Lung (tissue), 17 donors: ENCODE measurements at places on chromosomes 2 and 18. TPM values are rescaled to one million over a fixed set of nuclear protein-coding genes. Genes with fewer than 3 reads are reported as not detected.
A peak's percentile ranks its signal among the peaks of the same experiment; 100 is the strongest.

- DNase-seq: no peak
These were observed 117.6 kb downstream of the PMAIP1 start for GRCh38 chr18:60017371-60017770.

- no peak for DNase-seq
These were observed 7.6 kb downstream of the ITM2C start for GRCh38 chr2:230872151-230872967.

- DNase-seq: no peak
These were observed 141.1 kb downstream of the IRS1 start for GRCh38 chr2:226658555-226658954.

The ZNF512 gene
- total RNA-seq: 64.9 TPM

The MTERF4 gene
- 24.7 TPM for total RNA-seq

The SLC11A1 gene
- 57.6 TPM for total RNA-seq

- no peak for DNase-seq
These were observed 64.0 kb downstream of the CTIF start for GRCh38 chr18:48602759-48603390.

DNA sequence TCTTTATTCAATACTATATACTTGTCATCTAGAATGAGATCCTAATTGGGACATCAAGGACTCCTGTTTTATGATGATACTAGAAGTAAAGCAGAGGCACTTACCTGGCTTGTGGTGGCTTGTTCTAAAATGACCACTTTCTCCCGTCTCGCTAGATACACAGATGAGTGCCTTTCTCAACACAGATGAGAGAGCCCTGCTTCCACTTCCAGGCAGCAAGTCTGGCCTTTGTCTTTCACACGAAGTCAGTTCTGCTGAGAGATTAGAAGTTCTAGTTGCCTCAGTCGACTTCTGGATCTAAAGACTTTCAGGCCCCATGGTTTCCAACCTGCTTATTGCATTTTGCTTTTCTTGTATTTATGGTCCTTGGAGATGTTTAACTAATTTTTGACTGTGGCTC is 70.3 kb downstream of the PPP1R1C start:
- no peak for DNase-seq

The TMEM247 gene
- total RNA-seq: not detected

- no peak for DNase-seq
These were observed 40.0 kb downstream of the SIGLEC15 start for GRCh38 chr18:45865466-45865865.

- DNase-seq: peak; percentile 24
These were observed 73.0 kb downstream of the COMMD1 start for GRCh38 chr2:61978522-61978921.

The FRZB gene
- total RNA-seq: 2.0 TPM

DNA sequence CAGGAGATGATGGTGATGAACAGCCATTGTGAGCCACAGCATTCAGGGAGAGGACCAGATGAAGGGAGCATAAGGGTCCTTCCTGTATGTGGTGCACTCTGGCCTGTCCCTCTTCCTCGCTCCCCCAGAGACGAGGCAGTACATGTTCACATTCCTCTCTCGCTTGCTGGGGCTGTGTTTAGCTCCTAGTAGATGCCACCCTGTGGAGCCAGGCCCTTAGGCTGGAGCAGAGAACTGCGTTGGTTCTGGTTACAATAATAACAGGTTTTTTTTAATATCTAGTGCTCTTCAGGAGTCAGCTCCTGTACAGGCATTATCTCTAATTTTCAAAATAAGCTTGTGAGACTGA is 171.1 kb upstream of the MYT1L start:
- no peak for DNase-seq

DNA sequence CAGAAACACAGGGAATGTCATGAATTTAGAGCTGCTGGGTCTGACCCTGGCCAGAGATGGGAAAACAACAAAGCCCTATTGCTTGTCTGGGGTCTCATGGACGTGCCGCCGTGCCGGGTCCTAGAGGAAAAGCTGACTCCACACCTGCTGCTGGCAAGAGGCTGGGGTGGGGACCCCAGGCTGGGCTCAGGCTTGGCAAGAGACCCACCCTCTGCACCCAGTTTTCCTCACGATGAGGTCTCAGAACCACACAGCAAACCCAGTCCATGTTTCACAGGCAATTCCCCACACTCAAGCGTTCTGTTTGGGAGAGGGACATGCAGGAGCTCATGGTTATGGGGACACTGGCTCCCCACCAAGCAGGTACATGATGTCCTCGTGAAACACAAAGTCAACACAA is 367.3 kb upstream of the SALL3 start:
- DNase-seq: no peak

DNA sequence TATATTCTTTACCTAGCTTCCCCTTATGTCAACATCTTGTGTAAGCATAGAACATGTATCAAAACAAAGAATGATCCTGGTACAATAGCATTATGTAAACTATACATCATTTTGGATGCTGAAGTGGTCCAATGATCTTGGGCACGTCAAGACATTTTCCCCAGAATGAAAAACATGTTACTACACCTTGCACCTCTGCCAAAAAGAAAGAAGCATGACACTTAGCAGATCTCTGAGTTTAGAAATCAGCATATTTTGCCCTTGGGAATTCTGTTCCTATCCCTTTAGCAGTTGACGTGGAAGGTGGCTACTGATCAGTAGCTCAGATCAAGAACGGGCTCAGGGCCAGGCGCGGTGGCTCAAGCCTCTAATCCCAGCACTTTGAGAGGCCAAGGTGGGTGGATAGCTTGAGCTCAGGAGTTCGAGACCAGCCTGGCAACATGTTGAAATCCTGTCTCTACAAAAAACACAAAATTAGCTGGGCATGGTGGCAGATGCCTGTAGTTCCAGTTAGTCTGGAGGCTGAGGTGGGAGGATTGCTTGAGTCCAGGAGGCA is 1.7 kb upstream of the LCLAT1 start:
- no peak for DNase-seq

DNA sequence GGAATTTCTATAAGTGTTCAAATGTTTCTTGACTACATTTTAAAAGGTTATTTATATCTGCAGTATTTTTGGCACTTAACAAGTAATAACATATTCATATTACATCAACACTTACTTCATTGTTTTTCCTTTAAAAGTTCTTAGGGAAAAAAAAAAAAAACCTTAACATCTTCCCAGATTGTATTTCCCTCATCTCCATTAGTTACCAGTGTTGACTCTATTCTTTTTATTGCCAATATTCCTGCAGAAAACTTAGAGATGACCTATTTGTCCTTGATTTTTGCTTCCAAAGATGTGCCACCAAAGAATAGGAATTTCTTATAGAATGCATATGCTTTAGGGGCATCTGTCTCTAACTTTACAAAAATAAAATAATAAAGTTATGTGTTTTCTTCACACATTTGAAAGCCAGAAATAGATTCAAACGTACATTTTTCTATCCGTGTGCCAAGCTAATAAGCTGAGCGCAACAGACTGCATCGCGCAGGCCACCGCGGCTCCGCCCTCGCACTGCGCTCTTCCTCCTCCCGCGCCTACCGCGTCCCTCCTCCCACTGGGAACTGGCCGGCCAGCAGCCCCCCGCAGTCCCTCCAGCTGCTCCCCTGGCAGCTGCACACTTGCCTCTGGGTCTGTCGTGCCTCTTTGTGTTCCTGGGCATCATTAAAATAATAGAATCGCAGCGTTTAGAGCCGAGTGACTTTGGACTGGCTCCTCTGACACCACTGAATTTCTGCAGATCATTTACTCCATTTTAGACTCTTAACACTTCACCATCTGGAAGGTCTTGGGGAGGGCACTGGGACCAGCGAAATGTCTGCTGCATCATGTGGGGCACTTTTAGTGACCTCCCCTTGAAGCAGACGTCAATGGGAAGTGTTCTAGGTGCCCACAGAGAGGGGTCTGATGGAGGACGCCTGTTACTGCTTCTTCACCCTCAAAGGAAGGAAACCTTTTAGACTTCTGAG is 21.2 kb upstream of the NAB1 start:
- peak; percentile 85 for DNase-seq

DNA sequence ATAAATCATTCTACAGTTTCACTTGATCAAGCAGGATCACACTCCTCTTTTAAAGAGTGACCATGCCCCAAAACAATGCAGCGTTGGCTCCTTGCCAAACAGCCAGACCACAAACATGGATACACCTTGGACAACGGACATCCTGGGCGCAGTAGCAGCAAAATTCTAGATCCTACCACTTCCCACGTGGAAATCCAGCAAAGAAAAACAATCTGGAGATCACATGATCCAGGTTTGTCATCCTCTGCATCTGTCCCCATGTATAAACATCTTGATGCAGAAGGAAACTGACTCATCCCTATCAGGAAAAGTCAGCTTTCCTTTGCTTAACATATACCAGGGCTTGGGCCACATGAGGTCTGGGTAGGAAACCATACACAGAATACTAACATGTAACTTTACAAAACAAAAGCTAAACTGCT is 53.1 kb downstream of the ZNF521 start:
- peak; percentile 47 for DNase-seq

The EFR3B gene
- 5.6 TPM for total RNA-seq

The EGR4 gene
- not detected for total RNA-seq

DNA sequence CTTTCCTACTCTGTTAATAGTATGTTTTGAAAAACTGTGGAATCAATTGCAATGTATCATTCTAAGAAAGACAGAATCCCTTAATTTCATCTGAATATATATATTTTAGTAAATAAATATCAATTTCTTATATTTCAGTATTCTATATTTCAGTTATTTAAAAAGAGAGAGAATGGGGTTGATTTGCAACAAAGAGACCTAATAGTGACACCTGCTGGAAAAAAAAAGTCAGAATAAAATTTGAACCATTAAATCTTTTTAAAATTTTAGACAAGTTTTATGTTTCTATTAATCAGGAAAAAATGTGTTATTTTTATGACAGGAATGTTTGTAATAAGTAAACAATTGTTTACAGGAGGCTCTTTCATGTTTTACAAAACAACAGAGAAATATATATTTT is 20.7 kb upstream of the CCNT2 start:
- DNase-seq: no peak

- DNase-seq: no peak
These were observed 128.7 kb downstream of the XIRP2 start for GRCh38 chr2:167017021-167017420.
